Prostate gland (tissue), 2 donors: ENCODE measurements at places on chromosomes 16 and 17.

- DNase-seq: no peak
Observed at GRCh38 chr16:66547101-66547989, 2.6 kb downstream of the TK2 start.

DNA sequence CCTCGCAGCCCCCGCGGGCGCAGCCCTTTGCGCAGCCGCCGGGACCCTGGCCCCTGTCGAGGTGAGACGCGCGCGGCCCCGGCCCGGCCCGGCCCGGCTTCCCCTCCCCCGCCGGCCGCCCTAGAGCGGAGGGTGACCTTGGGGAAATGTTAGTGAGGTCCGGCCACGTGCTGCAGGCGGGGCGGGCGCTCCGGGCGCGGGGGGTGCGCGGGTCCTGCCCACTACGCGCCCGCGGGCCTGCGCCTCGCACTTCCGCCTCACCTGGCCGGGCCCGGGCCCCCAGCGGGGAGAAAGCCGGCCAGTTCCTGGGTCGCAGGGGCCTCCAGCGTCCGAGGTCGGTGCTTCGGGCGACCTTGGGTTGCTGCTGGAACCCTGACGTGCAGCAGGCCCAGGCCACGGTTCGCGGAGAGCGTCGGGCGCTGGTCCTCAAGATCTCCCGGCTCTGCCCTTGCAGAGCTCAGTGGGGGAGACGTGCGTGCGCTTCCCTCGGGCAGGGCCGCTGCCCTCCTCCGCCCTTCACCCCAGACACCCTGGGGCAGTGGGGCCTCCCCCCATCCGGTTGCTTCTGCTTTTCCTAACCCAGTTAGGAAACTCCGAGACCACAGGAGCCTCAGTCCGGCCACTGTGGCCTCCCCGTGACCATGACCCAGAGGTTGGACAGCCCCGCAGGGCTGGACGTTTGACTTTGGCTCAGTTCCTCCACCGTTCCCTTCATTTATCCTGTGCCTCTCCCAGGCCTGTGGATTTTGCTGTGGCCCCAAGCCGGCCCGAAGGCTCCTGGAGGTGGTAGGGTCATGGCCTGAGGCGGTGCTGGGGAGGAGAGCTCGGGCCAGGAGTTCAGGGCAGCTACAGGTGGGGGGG, 791 bp downstream of the MCRIP2 start:
- DNase-seq: peak; percentile 44

GRCh38 chr16:6548507-6548906, 784.1 kb upstream of the RBFOX1 start:
- no peak for DNase-seq

DNA sequence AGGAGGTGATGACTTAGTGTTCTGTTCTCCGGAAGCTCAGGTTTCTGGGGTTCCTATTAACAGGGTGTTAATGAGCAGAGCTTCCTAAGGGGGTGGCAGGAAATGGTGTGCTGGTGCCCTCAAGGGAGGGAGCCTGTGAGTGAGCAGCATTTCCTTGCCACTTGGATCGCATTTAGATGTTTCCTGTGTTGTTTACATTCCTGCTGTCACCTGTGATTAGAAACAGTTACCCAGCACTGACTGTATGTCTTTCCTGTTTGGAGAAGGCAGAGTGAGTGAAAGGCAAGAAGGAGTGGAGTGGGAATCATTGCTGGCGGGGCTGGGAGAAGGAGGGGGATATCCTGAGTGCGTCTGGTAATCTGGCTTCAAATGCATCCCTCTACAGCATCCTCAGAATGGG, 214.6 kb downstream of the CCDC182 start:
- DNase-seq: no peak

- no peak for DNase-seq
Observed at GRCh38 chr16:4399001-4399730, 17.2 kb downstream of the CORO7 start.

DNA sequence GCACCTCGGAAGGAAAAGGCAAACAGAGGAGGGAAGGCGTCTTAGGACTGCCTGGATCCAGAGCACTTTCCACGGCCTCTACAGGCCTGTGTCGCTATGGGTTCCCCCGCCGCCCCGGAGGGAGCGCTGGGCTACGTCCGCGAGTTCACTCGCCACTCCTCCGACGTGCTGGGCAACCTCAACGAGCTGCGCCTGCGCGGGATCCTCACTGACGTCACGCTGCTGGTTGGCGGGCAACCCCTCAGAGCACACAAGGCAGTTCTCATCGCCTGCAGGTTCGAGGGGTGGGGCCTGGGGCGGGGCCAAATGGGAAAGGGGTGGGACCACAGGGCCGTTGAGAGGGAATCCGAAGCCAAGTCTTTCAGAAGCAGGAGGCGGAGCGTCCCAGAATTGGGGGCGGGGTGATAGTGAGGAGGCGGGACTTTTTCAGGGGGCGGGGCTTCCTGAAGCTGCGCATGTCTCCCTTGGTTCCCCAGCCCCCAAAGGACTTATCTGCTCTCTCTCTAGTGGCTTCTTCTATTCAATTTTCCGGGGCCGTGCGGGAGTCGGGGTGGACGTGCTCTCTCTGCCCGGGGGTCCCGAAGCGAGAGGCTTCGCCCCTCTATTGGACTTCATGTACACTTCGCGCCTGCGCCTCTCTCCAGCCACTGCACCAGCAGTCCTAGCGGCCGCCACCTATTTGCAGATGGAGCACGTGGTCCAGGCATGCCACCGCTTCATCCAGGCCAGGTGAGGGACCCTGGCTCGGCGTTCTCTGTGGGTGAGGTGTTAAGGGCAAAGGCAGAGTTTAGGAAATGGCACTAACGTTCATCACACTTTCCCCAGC, 939 bp downstream of the BCL6B start:
- DNase-seq: peak; percentile 78

DNA sequence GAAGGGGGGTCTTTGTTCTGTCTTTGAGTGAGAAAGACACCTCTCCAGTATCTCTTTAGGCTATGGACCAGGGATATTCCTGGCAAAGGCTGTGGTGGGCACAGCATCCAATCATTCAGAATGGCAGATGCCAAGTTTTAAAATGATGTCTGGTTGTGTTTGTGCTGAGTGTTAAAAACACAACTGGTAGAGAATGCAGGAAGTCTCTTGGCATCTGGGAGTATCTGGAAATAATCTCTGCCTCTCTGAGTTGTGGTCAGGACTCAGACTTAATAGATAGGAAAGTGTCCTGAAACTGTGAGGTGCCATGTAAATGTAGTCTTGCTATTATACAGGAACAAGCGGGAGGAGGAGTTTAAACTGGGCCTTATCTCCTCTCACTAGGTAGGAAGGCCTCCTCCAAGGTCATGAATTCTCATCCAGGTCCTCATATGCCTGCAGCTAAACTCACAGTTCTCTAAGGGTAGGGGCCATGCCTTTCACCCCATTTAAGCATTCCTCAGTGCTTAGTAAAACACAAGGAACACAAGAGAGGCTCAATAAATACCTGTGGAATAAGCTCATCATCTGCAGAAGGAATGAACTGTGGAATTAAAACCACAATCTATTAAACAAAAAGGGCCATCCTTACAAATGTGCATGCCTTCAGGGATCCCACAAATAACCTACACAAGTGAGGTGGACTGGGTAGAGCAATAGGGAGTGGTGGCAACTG, 317.6 kb downstream of the CBLN1 start:
- no peak for DNase-seq

- no peak for DNase-seq
Observed at GRCh38 chr17:79952265-79952877, 83.3 kb downstream of the TBC1D16 start.

DNA sequence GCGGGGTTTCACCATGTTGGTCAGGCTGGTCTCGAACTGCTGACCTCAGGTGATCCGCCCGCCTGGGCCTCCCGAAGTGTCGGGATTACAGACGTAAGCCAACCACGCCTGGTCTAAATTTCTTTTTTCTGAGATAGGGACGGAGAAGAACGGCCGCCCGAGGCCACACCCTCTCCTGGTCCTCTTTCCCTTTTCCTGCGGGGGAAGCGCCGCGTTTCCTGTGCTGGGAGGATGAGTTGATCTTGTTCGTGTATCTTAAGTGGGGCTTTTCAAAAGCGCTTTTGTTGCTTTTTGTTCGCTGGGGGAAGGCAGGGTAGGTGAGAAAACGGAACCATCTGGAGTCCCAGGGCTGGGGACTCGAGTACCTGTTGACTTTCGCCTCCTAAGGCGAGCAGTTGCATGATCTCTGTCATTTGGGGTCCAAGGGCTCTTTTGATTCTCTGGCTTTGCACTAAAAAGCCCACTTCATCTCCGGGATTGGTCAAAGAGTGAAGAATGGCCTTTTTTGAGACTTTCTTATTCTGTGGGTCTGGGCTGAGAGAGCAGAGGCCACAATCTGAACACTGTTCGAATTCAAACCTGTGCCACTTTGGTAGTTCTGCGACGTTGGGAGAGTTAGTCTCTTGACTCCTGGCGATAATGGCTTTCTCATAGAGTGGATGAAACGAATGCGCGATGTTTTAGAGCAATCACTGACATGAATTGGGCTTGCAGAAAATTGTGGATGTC, 1.3 kb downstream of the FUS start:
- no peak for DNase-seq

DNA sequence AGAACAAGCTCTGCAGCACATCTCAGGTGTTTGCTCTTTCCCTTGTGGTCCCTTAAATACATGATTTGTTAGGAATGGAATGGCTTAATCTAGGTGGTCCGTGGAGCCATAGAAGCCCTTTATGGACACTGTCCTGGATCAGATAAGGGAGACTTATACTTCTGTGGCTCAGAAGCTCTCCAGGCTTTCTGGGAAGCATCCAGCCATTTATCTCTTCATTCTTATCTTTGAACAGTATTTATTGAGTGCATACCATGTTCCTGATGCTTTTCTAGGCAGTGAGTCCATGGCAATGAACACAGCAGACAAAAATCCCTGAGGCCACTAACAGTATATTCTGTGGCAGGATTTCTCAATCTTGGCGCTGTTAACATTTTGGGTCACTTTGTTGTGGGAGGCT, 474.5 kb upstream of the EEF2KMT start:
- DNase-seq: no peak

DNA sequence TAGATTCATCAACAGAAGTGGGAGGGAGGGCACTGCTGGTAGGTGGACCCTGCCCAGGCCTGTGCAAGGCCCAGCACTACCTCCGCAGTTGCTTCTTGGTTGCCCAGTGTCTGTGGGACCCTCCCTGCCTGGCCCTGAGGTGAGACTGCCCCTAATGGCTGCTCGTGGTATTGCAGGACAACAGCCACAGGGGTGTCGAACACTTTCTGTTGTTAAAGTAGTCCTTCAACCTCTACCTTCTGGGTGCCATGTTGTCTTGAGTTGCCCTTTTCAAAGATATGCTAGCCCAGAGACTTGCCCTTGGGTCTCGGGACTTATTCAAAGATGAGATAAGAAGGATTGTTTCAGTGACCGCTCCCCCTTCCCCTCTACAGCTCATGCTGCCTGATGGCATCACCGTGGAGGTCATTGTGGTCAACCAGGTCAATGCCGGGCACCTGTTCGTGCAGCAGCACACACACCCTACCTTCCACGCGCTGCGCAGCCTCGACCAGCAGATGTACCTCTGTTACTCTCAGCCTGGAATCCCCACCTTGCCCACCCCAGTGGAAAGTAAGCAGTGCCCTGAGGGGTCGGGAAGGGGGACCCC, 29.1 kb downstream of the AKAP1 start:
- DNase-seq: no peak

- no peak for DNase-seq
Observed at GRCh38 chr16:55574811-55575210, 8.3 kb downstream of the CAPNS2 start.

DNA sequence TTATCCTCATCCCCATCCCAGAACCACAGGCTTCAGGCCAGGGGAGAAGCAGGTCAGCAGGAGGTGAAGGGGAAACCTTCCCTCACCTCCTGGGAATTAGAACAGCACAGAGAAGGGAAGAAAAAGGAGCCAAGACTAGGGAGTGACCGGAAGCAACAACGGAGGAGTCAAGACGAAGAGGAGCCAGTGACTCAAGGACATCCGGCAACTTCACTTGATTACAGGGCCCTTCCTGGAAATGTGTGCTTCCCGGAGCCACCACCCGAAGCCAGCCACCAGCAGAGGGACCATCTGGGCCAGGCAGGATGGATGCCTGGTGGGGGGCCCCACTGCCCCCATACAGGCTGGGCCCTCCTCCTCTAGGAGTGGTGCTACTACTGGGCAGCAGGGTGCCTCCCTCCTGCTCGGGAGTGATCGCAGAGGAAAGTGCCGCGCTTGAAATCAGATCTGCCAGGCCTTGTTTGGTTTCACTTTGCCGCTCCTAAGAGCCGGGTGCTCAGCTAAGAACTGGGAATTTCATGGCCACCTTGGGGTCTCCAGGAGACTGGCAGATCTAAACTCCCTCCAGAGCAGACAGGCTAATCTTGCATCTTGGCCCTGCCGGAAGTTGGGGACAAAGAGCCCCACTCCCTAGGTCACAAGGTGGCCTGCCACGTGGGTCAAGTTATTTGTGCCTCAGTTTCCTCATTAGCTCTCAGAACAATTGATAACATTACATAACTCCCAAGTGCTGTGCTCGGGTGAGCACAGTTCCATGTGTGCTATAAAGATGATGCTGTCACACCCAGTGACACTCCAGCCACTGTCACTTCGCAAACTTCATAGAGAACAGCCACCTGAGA, 6.6 kb downstream of the CDC42EP4 start:
- no peak for DNase-seq

DNA sequence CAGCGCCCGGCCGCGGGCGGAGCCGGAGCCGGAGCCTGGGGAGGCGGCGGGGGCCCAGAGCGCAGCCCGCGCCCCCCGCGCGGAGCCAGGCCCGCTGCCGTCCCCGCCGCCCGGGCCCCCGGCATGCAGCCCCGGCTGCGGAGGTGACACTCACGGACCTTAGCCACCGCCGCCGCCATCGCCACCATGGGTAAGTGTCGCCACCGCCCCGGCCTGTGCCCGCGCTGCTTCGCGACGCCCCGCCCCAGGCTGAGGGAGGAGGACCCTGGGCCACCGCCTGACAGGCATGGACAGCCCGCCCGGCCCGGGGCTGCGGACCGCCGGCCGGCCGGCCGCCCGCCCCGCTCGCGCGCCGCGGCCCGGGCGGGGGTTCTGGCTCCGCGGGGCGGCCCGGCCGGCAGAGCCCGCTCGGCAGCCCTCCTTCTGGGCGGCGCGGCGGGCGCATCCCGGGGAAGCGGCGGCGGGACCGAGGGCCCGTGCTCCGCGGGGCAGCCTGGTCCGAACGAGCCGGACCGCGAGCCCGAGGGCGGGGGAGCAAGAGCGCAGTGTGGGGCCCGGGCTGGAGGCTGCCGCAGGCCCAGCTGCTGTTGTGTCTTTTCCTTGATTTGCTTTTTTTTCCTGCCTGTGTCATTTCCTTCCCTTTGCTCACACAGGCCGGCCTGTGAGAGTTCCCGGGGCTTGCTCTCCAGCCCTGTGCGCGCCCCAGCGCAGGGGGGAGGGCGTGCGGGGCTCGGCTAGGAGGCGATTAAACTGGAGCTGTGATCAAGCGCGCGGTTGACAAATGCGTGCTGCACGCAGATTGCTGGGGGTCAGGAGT, 565 bp downstream of the MAP3K3 start:
- DNase-seq: peak; percentile 49

- peak; percentile 76 for DNase-seq
Observed at GRCh38 chr17:43368740-43369506, 29.9 kb upstream of the ARL4D start.

- DNase-seq: no peak
Observed at GRCh38 chr17:68906638-68907037, 48.6 kb downstream of the ABCA8 start.

- no peak for DNase-seq
Observed at GRCh38 chr17:67818110-67819002, 6.9 kb upstream of the BPTF start.
